ENCODE measurements at places on chromosomes 5 and 9. TPM values are rescaled to one million over a fixed set of nuclear protein-coding genes. Genes with fewer than 3 reads are reported as not detected.

DNA sequence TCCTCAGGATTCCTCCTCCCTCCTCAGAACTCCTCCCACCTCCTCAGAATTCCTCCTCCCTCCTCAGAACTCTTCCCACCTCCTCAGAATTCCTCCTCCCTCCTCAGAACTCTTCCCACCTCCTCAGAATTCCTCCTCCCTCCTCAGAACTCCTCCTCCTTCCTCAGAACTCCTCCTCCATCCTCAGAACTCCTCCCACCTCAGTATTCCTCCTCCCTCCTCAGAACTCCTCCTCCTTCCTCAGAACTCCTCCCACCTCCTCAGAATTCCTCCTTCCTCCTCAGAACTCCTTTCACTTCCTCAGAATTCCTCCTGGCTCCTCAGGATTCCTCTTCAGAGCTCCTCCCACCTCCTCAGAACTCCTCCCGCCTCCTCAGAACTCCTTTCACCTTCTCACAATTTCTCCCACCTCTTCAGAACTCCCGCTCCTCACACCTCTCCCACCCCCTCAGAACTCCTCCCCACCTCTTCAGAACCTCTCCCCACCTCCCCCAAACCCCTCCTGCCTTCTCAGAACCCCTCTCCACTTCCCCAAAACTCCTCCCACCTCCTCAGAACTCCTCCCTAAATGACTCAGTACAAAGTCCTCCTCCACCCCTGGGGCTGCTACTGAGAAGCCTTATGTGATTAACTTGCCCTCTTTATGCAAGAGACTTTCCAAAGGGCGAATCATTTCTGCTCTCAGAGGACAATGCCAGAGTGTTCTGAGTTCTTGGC lies 23.2 kb downstream of the SLC46A2 start:
- no peak for DNase-seq

DNA sequence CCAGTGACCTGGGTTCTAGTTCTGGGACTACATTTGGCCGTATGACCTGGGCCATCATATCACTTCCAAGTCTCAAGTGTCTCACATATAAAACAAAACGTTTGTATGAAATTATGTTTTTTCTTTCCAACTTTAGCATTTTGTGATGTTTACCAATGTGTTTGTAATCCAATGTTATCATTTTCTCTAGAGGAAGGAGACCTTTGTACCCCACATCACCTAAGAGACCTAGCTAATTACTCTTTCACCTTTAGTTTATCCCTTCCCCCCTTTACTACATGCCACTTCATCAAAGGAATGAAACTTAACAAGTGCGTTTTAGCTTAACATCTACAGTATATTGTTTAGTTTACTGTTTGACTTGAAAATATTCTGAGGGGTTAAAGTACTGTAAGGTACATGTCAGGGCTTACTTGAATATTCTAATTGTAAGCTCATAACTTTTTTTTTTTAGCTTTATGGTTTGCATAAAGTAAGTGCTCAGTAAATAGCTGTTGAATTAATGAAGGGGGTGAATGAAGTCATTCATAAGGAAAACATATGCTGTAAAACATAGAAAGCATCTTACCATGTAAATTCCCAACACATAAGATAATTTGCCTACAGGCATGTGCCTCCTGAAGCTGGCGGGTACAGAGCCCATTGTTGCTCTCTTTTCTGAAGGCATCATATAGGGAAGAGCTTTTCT lies 2.9 kb downstream of the PIP5K1B start:
- no peak for DNase-seq

GCNT4 gene
- 0.05 TPM for polyA plus RNA-seq

DNA sequence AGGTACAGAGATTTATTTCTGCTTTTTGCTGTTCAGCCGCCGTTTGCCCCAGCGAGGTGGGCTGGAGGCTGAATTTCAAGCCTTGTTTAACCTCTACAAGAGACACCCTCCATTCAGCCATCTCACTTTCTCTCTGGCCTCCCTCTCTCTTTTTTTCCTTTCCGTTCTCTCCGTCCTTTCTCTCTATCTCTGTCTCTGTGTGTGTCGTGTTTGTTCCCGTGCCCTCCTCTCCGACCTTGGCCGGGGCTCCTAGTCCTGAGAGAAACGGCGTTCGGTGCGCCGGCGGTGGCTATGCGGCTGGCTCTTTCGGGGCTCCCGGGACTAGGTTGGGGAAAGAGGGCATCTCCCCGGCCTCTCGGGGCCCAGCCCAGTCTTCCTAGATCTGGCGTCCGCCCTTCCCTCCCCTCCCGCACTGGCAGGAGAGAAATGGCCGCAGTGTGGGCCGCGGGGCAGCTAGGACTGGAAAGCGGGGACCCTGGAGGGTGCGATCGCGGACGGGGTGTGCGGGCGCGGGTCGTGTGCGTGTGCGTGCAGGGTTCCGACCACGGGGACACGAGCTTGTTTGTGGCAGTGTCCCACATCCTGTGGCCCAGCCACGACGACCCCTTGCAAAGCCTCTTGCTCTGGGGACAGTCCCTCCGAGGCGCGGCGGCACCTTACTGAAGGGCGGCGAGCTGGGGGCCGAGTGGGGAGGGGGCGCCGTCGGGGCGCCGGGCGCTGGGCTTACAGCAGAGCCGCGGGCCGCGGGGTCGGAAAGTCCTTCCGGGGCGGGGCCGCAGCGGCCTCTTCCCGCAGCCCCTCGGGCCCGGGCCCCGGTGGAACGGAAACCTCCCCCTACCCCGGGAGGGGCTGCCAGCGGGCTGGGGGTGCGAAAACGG lies 5.7 kb downstream of the LHX2 start:
- DNase-seq = no peak

DNA sequence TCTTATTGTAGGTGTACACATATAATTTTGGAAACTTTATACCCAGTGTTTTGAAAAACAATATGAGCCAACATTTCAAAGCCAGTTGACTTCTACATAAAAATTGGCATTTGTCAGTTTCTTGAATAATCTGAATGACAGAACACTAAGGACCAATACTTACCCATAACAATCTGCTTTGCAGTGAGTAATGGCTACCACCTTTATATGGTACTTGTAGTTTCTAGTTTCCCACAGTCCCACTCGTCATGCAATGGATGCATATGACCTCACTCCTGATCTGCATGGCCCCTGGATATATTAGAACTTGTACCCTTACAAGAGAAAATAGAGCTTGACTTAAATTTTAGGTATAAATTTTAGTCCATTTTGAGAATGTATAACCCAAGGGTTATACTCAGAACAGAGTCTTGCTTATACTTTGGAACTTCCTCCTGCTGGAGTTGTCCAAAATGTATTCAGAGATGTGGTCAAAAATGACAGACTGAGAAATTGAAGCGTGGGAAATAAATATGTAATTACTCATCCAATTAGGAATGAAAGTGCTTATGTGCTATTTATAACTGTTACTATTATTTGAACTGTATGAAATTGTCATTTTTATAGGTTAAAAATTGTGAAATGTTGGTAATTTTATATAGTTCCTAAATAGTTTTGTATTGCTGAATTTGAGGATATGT lies 19.5 kb downstream of the XRCC4 start:
- no peak for DNase-seq

DNA sequence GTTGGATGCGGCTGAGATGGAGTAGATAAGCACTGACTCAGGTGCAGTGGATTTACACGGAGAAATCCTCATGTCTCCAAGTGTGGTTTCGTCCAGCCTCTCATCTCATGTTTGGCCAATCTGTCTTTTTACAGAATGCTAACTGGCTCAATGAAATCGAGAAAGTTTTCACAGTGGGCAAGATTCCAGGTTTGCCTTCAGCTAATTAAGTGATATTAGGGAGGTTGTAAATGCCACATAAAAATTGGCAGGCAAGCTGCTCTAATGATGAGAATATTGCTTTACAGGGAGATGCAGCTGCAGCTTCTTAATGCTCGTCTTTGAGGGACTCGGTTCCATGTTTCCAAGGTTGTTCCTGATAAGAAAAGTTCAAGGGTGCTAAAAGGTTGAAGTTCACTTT lies 23.7 kb downstream of the BARHL1 start:
- no peak for DNase-seq

SPINK13 gene
- 0.39 TPM for polyA plus RNA-seq

- peak; percentile 48 for DNase-seq
Measured at GRCh38 chr5:124477577-124477976, 268.9 kb downstream of the ZNF608 start.

ROPN1L gene
- polyA plus RNA-seq = 0.35 TPM

DNA sequence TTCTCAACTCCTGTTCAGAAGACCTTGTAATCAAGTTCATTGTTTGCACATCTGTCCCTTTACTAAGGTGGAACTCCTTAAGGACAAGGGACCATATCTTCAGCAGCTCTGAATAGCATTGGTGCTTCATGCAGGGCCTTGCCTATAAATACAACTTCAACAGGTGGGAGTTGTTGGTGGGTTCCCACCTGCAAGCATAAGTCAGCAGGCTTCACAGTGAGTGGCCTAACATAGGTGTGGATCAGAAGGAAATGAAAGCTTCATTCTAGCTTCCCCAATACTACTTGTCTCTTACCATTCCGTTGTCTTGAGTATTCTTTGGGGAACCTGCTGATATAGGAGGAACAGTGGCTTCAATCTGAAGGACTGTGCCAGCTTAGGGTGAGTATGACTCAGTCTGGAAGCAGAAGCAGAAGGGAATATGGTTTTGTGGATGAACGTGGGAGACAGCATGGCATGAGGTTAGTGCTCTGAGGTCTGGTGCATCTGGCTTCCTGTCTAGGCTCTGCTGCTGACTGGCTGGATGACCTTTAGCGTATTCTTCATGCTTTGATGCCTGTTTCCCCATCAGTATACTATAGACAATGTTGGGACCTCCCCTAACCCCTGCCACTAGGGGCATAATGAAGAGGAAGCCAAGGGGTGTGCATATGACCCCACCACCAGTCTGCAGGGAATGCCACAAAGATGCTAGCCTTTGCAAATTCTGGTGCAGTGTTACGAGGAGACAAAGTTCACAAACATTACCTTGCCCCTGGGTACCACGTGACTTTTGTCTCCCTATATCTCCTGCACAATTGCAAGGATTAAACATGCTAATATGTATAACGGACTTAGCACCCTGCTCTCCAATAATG lies 192.3 kb downstream of the PALM2AKAP2 start:
- DNase-seq = peak; percentile 56

DNA sequence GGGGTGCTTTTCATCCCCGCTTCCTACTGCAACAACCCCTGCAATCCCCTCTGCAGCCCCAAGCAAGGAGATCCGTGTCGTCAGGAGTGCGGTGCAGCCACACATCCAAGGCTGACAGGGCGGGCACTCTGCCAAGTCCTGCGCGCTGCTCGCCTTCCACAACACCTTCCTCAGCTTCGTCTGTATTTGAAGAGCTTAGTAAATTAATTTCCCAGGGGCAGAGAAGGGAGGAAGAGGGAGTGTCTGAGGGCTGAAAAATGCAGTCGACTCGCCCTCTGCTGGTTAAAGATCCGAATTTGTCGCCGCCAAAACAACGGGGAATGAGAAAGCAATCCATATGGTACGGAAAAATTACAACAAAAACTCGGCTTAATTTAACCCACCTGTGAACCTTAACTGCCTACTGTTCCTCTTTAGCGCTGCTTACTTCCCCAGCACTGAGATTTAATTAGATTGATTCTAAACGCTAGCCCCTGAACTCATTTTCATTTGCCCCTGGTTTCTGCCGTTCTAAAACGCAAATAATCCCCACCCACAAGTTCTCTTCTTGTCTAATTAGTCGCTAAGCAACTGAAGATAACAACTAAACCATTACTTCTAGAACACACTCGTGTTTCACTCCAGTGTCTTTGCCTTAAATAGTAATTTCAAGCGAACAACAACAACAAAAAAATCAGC lies 10.9 kb upstream of the PCDHB1 start:
- peak; percentile 25 for DNase-seq

NR2F1-AS1 gene
- polyA plus RNA-seq = 3.4 TPM

PCDHB7 gene
- 2.5 TPM for polyA plus RNA-seq

FAM151B gene
- polyA plus RNA-seq = 5.1 TPM

DNA sequence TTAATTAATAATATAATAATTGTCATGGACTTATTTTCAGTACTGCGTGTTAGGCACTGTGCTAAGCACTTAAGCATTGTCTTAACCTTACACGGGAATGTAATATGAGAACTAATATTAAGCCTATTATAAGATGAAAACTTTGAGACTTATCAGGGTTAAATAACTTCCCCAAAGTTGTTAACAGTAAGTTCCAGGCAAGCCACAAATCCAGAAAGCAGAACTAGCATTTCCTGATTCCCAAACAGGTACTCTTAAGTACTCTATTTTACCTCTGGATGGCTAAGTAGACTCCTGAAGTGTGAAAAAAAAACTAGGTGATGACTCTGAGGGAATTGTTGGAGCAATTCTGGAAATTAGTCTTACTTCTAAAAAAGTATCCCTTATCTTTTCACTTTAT lies 23.8 kb downstream of the GABRG2 start:
- no peak for DNase-seq

STXBP1 gene
- polyA plus RNA-seq = 13.1 TPM

CTNND2 gene
- polyA plus RNA-seq = 0.61 TPM

NOXA1 gene
- 1.4 TPM for polyA plus RNA-seq

FOXD4L3 gene
- 0.49 TPM for polyA plus RNA-seq

- no peak for DNase-seq
Measured at GRCh38 chr9:113882636-113883164, 6.6 kb downstream of the ZNF618 start.

DNA sequence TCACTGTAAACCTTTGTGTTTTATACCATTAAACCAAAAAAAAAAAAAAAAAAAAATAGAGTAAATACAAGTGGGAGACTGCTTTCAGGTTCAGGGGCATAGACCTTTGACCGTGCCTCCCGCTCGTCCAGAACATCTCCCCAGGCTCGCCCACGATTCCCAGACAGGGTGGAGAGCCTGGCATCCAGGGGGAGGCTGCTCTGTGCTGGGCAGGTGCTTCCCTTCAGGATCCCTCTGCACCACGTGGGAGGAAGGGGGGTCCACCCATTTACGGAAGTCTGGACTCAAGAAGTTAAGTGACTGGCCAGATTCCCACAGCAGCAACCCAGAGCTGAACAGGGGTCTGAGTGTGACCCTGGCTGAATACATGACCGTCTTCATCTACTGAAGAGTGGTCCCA lies 125.4 kb upstream of the LMX1B start:
- no peak for DNase-seq

IL7R gene
- 1.7 TPM for polyA plus RNA-seq

GRCh38 chr9:132586830-132587591 lies 4.6 kb downstream of the BARHL1 start:
- DNase-seq = no peak

- DNase-seq = no peak
Measured at GRCh38 chr9:131727184-131727759, 12.6 kb downstream of the RAPGEF1 start.

SH3TC2 gene
- polyA plus RNA-seq = 3.0 TPM

TAF11L10 gene
- polyA plus RNA-seq = not detected

GRCh38 chr9:130043654-130044623 lies 950 bp upstream of the FNBP1 start:
- peak; percentile 80 for DNase-seq

GRCh38 chr9:16126042-16126441 lies 573.2 kb downstream of the CCDC171 start:
- no peak for DNase-seq

RNF180 gene
- polyA plus RNA-seq = 0.65 TPM

DNA sequence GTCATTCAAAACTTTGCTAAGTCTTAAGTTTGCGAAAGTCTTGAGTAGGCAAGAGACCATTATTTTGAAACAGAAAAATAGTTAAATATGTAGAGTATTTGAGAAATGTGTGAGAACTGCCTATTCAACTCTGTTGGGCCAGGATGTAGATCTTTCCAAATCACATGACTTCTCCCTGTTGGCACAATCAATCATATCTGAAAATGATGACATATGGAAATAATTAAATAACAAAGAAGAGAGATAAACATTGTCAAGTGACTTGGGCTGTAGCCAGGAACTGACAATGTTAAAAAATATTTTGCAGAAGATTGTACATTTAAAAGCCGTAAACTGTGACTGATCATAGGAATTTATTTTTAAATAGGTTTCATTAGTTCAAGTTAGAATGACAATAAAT lies 104.6 kb upstream of the IL6ST start:
- peak; percentile 89 for DNase-seq

- no peak for DNase-seq
Measured at GRCh38 chr5:93423300-93423699, 157.7 kb downstream of the NR2F1-AS1 start.

GRCh38 chr5:175575301-175575700 lies 82.6 kb upstream of the HRH2 start:
- DNase-seq = no peak

All from muscle of leg (tissue), 16 donors.